NCI-H524 (cell line): ENCODE measurements at places on chromosomes 16 and 17.

- DNase-seq, result no peak
Measured at GRCh38 chr17:41308918-41309359, at the start of gene KRTAP16-1. KRTAP16-1 (minus strand) TSS chr17:41309309; CDS start chr17:41309253, 56 bp downstream.

- no peak for DNase-seq
Measured at GRCh38 chr17:75225016-75225415, 19.5 kb downstream of the NUP85 start.

- DNase-seq, result no peak
Measured at GRCh38 chr16:72125635-72126428, 32.2 kb downstream of the DHX38 start.

GRCh38 chr16:28062847-28063521, 530 bp downstream of the GSG1L start:
- DNase-seq, result peak; percentile 44

DNA sequence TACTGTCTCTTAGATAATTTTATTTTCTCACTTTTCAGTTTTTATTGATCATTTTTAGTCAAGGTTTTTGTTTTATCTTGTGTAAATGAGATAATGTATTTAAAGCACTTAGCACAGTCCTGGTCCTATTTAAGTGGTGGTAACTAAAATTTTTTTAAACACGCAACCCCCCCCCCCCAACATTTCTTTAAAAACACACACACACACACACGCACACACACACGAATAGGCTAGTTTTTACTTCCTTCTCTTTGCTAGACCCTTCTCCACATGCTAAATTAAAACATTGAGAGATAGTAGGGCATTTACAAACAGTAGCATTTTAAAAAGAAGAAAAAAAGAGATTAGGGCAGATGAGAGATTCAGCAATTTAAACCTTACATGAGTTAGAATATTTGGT, 5.0 kb downstream of the NFATC3 start:
- no peak for DNase-seq

GRCh38 chr16:25291580-25291979, 33.9 kb upstream of the ZKSCAN2 start:
- no peak for DNase-seq

DNA sequence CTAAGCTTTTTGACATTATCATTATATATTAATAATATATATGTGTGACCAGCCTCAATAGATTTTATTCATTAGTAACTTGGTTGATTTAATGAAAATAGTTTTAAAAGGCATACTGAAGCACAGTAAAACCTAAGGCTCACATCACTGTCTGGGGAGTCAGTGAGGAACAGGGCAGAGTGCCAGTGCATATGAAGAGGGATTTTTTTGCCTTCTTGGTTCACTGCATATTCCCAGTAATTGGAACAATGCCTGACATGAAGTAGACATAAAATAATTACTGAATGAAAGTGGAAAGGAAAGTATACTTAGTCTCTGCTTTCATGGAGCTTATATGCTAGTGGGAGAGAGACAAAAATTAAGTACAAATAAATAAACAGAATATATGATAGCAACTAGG, 81.1 kb downstream of the FTO start:
- no peak for DNase-seq

GRCh38 chr17:208429-208828, 27.0 kb upstream of the DOC2B start:
- DNase-seq, result no peak

GRCh38 chr16:6374821-6375220, 957.8 kb upstream of the RBFOX1 start:
- DNase-seq, result no peak

DNA sequence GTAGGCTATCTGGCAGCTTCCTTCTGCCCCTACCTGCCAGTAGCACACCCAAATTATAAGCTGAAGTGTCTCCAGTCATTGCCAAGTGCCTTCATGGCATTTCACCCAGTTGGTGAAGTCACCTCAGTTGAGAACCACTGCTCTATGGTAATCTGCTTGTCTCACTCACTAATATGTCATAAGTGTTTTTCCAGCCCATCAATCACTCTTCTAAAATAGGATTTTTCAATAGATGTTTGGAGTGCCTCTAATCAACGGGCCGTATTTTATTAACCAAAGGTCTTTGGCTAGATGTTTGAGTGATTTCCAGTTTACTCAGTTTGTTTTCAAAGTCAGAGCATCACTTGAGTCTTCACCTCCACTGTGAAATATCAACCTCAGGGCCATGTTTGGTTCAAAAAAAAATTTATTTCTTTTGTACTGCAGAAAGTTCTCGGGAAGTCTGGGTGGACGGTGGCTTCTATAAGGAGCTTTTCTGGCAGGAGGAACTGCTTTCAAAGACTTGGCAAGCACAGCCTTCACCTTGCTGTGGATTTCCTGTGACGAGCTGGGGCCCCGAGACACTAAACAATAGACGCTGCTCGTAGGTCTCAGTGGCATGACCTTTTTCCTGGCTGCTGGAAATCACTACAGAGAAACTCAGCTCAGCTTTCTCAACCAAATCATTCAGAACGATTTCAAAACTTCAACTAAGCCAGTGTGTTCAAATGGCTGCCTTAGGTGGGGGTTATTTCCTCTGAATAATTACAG, 95.2 kb upstream of the FOXF1 start:
- DNase-seq, result no peak

DNA sequence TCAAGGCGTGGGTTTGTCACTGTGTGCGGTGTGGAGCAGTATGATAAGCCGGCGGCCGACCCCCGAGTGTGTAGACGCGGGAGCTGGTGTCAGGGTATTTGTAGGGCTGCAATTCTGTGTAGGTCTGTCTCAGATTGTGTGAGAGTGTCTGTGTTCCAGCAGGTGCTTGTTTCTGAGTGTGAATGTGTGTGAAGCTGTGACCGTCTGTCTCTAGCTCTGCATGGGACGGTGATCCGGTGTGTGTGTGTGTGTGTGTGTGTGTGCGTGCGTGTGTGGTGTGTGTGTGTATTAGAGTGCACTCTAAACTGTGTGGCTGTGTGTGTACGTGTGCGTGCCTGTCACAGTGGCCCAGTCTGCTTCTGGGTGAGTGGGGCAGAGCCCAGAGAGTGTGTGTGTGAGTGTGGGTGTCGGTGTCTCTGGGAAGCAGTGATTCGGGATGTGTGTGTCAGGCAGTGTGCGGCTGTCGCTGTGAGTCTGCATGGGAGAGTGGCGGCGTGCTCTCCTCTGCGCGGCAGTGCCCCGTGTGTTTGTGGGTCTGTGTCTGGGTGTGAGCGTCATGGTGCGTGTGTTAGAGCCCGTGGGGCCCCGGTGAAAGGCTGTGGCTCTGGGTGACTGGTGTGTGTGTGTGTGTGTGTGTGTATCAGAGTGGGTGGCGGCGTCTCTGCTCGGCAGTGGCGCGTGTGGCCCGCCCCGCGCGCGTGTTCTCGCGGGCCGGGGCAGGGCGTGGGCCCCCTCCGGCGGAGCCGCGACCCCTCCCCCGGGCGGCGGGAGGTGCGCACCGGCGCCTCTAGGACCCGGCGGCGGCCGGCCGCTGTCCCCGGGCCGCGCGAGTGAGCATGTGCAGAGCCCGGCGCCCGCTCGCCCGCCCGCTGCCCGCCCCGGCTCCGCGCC, at the start of gene WSCD1:
TSS of gene WSCD1 (plus strand) at position 841 of the 891 bp plus-strand sequence. CDS start 10,280 bp downstream, outside the sequence.
- DNase-seq, result no peak

DNA sequence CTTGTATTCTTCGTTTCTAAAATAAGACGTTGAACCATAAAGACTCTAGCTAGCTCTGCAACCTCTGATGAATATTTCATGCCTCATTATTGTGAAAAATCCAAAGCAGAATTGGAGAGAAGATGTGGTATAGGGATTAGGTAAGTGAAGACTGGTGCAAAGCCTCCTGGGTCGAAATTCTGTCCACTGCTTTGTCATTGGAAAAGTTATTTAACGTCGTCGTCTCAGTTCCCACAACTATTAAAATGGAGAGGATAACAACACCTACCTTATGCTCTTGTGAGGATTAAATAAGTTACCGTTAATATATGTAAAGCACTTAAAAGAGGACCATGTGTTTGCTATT, 1.4 kb upstream of the PRPSAP2 start:
- peak; percentile 34 for DNase-seq

GRCh38 chr16:51150165-51150887, 744 bp downstream of the SALL1 start:
- no peak for DNase-seq

GRCh38 chr16:28913946-28914724, 10.9 kb downstream of the RABEP2 start:
- no peak for DNase-seq

DNA sequence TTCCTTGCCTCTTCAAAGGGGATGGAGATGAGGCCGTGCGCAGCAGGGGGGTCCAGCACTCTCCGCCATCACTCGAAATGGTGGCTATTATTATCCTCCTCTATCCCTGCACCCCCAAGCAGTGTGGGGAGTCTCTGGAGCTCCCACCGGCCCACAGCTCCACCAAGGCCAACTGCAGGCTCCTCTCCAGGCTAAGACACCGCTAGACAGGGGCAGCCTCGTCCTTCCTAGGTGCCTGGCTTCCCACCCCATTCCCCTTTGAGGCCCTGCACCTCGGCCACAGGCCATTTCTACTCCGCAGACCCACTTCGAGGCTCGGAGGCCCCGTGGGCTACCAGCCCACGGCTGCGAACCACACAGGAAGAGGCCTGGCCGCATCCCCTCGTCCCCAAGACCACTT, 39.6 kb upstream of the PABPN1L start:
- no peak for DNase-seq

- no peak for DNase-seq
Measured at GRCh38 chr17:14325618-14326167, 24.8 kb downstream of the HS3ST3B1 start.

DNA sequence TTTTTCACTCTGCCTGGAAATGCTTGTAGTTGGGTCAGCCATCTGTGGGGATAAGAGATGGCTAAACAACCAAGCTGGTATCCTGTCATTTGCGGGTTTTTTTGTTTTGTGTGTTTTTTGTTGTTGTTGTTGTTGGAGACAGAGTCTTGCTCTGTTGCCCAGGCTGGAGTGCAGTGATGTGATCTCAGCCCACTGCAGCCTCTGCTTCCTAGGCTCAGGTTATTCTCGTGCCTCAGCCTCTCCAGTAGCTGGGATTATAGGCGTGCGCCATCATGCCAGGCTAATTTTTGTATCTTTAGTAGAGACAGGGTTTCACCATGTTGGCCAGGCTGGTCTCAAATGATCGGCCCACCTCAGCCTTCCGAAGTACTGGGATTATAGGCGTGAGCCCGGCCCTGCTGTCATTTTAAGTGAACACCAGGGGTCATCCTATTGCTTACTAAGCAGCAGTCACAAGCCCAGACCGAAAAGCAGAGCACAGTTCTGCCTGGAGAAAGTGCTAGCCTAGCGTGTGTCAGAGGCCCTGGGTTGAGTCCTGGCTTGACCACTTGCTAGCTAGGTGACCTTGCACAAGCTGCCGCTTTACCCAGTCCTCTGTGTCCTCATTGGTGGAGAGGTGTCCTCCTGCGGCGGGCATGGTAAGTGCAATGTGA, 4.6 kb downstream of the SMCR8 start:
- peak; percentile 68 for DNase-seq

GRCh38 chr16:87684106-87684677, 81.6 kb downstream of the KLHDC4 start:
- no peak for DNase-seq

DNA sequence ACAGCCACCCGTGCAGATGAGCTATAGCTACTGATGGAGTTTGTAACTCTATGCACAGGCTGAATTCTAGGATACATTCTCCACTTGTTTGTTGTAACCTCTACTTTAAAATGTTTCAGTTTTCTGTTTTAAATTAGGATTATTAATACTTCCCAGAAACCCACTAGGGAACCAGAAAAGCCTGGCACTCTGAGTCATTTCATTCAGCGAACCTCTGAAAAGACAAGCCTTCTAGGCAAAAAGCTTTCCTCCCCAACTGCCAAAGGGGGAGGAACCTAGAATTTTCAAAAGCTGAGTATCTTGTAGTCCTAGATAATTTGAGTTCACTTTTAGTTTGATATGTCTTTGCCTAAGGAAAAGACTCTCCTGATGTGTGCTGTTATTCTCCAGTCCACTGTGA, 43.2 kb downstream of the GOSR1 start:
- DNase-seq, result no peak

- peak; percentile 97 for DNase-seq
Measured at GRCh38 chr16:85330694-85331188, 218.5 kb upstream of the CIBAR2 start.

DNA sequence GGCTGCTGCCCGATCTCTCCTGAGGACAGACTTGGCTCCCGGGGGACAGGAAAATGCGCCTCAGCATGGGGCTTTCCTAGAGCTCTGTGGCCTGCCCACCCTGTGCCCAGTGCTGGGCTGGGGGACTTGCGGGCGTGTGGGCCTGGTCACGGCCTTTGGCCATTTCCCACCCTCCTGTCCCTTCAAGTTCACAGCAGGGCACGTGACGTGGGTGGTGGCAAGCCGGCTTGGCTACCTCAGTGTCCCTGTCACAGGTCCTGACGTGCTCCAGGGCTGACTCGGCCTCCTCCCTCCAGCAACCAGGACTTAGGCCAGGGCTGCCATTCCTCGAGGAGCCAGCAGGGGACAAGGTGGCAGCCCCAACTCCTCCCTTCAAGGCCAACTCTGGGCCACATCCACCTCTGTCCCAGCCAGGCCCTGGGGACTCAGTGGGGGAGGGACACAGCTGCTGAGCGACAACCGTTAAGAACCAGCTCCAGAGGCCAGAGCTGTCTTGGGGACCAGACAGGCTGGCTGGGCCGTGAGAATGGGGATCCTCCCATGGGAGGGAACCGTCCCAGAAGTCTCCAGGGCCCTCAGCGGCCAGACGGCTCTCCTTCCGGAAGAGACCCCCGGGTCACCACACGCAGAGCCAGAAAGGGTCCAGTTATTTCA, 981 bp upstream of the UNC13D start:
- peak; percentile 77 for DNase-seq

DNA sequence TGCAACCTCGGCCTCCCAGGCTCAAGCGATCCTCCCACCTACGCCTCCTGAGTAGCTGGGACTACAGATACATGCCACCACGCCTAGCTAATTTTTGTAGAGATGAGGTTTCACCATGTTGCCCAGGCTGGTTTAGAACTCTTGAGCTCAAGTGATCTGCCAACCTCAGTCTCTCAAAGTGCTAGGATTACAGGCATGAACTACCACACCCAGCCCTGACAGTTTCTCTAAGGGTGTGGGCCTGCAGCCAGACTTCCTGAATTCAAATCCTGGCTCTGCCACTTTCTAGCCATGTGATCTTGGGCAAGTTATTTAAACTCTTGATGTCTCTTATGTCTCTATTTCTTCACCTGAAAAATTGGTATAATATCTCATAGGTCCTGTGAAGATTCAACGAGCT, 5.6 kb downstream of the CUEDC1 start:
- DNase-seq, result no peak

- DNase-seq, result no peak
Measured at GRCh38 chr17:45965812-45966211, 33.2 kb upstream of the STH start.

DNA sequence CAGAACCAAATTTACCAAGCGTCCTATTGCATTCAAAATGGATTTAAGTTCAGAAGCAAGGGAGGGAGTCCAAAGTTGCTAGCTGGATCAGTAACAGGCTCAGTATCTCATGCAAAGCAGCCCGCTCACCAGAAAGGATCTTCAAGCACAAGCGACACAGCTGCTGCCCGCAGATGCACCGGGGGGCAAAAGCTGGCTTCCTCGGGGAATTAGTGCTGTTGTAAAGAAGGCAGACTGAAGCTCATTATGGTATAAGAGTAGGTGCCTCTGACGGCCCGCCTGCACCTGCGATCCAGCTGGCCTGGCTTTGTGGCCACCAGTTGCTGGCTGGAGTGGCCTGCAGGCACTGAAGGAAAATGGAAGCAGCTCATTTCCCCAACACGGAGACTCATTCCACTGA, 128.4 kb upstream of the RCVRN start:
- DNase-seq, result peak; percentile 94
